CD4-positive, alpha-beta T cell treated with Interleukin-10 for 1 hour (primary cell): ENCODE measurements at places on chromosomes 13 and 19.

GRCh38 chr19:34733746-34734536, at the start of gene ZNF181:
Gene ZNF181 (plus strand): TSS chr19:34734243. CDS start chr19:34735038, 795 bp downstream.
- DNase-seq = peak; percentile 86

- no peak for DNase-seq
Measured at GRCh38 chr19:42228641-42229040, 8.5 kb downstream of the ZNF526 start.

- DNase-seq = no peak
Measured at GRCh38 chr13:18948664-18949488, 232.7 kb downstream of the TUBA3C start.

DNA sequence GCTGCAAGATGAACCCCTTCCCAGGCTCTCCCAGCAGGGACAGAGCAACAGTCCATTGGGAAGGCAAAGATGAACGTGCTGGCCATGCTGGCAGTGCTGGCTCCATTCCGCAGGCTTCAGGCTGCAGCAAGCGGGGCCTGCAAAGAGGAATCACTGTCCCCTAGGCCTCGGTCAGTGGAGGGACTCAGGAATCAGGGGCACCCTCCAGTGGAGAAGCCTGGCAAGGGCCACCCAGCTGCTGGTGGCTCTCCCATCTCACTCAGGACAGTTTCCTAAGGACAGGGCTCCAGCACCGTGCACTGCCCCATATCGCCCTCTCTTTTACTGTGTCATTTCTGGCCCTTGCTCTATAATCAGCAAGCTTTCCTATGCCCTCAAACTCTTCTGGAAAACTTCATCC, 498.6 kb downstream of the EFNB2 start:
- no peak for DNase-seq

GRCh38 chr19:1168572-1169410, 5.3 kb downstream of the SBNO2 start:
- DNase-seq = no peak

- DNase-seq = no peak
Measured at GRCh38 chr13:78341032-78341431, 262.3 kb downstream of the POU4F1 start.

DNA sequence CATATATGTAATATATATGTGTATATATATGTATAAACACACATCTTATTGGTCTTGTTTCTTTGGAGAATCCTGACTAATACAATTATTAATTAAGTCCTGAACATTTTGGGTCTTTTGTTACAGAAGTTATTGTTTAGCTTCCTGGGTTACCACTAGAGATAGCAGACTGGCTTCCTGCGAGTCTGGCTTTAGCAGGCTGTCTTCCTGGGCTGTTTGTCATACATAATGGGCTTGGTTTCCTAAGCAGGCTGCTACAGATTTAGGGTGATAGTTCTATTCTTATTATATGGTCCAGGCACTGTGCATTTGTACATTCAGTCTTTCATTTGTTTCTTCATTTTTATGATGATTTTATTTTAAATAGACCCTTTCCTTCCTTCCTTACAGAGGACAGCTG, 312.0 kb upstream of the TMTC4 start:
- no peak for DNase-seq

GRCh38 chr13:27383104-27383921, 41.1 kb upstream of the GTF3A start:
- DNase-seq = no peak

DNA sequence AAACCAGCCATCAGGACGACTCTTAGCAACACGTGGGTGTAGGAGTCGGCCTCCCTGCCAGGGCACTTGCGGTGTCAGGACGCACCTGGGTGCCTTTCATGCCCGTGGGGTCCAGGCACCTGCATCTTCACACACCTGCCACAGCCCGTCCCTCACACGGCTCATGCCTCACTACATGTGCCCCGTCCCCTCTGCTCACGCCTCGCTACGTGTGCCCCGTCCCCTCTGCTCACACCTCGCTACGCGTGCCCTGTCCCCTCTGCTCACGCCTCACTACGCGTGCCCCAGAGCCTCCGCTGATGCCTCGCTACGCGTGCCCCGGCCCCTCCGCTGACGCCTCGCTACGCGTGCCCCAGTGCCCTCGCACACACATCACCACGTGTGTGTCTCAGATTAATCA, 58.0 kb upstream of the F7 start:
- no peak for DNase-seq
